ENCODE measurements at places on chromosomes 1 and 21.

GRCh38 chr1:224065455-224065854 lies 48.5 kb upstream of the FBXO28 start:
- no peak for DNase-seq

GRCh38 chr1:30822006-30822405 lies 64.4 kb upstream of the LAPTM5 start:
- DNase-seq = no peak

GRCh38 chr1:186303911-186304310 lies 71.1 kb downstream of the TPR start:
- DNase-seq = no peak

DNA sequence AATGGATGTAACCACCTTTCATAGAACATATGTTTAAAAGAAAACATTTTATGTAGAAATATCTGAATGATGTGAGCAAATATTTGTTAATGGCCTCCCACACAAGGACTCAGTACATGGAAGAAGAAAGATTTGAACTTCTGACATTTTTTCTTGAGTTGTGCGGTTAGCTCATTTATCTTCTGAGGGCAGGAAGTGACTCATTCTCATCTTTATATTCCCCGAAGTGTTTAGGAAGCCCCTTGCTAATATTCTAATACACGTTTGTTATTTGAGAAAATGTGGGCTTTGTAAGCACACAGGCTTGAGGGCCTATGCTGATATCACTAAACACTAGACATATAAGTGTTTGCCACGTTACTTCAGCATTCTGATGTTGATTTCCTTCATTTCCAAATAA lies 392.5 kb upstream of the PTBP2 start:
- no peak for DNase-seq

All from stimulated activated CD8-positive, alpha-beta memory T cell treated with anti-CD3 and anti-CD28 coated beads, Interleukin-15, amount 100 ng/mL, for 24 hours (primary cell).